ENCODE measurements at places on chromosomes 4 and X.

DNA sequence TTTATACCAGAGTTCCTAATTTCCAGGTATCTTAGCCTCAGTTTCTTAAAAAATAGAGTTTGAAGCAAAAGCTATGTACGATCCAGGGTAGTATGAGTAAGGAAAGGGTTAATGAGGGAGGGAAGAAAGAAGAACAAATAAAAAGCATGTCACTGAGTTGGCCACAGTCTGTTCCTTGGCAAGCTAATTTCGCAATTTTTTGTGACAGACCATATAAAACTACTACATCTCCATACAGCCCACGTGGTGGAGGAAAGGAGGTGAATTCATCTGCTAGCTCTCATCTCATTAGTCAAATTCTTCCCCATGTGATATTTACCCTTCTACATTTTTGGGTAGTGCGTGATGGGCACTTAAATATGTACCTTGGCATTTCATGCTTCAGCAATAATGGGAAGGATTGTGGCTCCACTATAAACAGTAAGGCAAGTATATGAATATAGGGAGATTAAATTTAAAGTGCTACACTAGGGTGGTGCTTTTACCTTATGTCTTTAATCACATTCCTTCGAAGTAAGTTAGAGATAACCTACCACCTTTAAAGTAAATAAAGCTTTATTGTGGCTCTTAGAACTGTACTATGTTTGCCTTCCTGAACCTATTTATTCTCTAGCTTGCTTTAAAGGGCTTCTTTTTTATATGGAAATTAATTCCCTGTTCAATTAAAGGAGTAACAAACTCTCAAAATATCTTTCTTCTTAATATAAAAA lies 102.1 kb upstream of the VAMP7 start:
- DNase-seq, result no peak

DNA sequence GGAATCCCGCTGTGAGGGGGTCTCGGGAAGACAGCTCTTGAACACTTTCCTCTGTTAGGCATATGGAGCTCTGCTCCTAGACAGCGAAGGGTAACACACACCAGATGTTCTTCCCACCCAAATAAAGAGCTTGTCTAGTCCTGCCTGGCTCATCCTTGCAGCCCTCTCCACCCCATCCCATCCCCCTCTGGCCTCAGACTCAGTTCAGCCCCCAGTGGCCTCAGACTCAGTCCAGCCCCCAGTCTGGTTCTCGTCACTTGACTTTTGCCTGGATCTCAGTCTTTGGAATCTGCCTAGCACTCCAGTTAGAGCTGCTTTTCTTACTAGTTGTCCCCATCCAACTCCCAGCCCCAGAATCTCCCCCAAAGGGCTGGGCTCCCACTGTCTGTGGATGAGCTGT lies 14.9 kb downstream of the RAB33A start:
- no peak for DNase-seq

- DNase-seq, result no peak
These were observed 66.4 kb downstream of the MOSPD2 start for GRCh38 chrX:14939644-14940043.

GRCh38 chr4:183515411-183515810 lies 10.6 kb downstream of the ING2 start:
- DNase-seq, result no peak

DNA sequence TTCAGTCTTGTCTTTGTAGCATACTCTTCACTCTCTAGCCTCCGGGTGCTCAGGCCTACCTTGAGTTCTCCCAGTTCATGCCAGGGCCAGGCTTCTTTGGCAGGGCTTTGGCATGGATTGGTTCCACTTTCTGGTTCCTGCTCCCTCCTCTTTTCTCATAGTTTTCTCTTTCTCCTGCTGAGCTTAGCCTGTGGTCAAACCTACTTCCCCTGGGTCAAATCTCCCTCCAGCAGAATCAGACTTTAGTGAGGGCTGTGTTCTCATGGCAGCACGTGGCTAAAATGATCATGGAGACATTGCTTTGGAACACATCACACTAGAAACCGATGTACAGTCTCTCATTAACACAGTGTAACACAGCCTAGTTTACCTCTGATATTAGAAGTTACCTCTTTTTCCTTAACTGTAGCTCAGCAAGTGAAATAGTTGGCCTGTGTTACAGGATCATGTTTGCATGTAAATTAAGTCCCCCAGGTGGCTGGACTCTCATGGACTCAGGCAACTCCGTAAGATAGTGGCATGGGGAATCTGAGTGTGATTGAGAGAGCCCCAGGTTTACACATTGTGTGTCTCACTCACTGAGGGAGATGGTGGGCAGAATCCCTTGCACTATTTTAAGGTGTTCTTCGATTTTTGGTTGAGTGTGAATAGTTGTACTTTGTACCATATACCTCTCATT lies 13.3 kb downstream of the RAB9A start:
- DNase-seq, result no peak

GRCh38 chr4:40918330-40918729 lies 168.6 kb downstream of the NSUN7 start:
- no peak for DNase-seq

DNA sequence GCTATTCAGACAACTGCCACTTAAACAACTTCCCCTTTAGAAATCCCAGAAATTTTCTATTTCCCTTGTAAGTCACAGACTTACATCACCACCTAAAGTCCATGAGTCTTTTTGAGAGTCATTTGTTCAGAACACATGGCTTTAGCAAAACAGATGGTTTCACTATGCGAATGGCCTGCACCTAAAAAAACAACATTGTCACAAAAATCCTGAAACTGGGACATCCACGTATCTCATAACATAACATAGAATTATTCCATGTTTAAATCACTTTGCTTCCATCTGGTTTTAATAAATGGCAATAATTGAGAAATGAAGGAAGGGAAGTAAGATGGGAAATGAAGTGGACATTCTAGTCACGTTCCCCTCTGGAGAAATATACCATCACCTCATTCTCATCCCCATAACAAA lies 155.3 kb upstream of the EDNRA start:
- DNase-seq, result no peak

DNA sequence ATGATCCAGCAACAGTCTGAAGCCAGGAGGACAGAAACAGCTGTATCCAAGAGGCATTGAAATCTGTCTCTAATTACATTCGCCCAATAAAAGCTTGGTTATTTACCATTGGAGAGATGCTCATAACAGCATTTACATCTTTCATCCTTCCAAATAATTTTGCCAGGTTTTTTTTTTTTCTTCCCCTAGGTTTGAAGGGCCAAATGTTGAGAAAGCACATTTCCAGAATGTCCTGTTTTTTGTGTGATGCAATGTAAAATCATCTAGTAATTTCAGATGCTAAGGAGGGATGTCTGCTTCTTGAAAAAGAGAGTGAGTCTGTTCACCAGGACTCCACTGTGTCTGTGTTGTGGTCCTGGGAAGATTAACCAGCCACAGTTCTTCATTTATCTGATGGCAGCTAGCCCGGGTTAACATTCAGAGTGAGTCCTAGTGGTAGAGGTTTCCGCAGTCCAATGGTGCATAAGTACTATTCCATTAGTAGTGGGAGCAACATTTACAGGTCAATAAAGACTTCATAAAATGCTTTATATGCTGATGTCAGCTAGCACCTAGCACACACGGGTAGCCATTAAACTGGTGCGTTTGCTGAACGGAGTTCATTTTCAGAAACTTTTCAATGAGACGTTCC lies 406.8 kb downstream of the STIM2 start:
- DNase-seq, result no peak

DNA sequence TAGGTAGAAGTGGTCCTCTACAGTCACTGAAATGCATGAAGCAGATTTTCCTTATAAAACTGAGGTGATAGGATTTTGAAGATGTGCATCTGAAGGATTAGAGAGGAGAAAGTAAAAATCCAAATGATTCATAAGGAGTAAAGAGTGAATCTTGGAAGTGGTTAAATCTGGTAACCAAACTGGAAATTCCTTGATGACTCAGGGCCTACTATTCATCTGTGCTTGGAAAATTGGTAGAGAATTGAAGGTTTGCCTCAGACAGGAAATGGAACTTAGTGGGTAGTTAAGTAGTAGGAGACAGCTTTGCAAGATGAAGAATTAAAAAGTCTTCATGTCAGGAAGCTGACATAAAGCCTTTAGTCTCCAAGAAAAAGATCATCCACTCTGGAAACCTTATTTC lies 368.9 kb upstream of the CTSO start:
- DNase-seq, result no peak

DNA sequence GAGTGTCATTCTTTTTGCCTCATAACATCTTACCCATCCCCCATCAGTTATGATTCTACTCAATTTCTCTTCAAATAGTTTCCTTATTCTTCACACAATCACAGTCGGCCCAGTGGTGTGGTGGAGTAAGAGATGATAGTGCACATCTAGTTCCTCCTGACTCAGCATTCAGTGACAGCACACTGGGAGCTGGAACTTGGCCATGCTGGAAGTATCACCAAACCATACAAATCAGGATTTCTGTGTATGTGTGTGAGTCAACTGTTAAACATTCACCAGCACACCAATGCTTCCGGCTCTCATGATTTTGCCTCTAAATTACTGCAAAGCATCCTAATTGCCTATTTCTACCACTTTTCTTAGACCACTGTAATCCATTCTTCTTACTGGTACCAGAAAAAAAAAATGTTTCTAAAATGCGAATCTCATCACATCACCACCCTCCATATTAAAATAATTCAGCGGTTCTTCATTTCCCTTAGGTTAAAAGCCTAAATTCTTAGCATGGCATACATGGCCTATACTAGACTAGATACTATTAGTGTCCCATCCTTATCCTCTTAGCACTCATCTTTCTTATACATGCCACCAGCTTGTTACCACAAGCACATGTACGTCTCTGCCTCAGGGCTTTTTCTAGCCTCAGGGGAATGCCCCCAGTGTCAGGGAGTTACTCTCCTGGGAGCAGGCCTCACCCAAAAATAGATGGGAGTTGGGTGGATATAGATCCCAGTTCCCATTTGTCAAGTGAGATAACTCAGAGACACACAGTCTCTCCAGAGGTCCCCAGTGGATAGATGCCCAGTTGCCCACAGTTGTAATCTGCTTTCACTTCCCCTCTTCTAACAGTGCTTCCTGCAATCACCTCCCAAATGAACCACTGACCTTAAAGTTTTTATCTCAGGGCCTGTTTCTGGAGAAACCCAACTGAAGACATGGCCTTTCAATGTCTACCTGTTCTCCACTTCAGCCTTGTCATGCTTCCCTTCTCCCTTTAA lies 49.2 kb upstream of the DDX53 start:
- DNase-seq, result no peak

GRCh38 chr4:73964862-73965611 lies 16.8 kb downstream of the PF4 start:
- DNase-seq, result no peak

DNA sequence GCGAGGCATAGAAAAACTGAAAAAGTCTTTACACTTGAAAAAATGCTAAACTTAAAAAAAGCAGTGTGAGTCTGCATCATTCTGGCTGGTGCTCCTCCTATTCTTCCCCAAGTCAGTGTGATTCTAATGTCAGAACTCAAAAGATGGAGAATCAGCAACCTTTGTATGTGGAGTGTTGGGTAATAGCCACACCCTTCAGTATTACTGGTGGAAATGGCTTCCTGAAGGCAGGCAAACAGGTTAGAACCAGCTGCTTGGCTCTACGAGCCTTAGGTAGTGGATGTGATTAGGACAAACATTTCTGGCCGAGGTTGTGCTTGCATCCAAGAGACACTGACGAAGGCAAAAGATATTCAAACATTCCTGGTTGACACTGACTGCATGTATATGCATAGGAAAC lies 353.4 kb upstream of the TACR3 start:
- DNase-seq, result no peak

GRCh38 chr4:40211224-40212185 lies 14.7 kb downstream of the RHOH start:
- no peak for DNase-seq
